ENCODE measurements at places on chromosomes 16 and 17. TPM values are rescaled to one million over a fixed set of nuclear protein-coding genes. Genes with fewer than 3 reads are reported as not detected.

DNA sequence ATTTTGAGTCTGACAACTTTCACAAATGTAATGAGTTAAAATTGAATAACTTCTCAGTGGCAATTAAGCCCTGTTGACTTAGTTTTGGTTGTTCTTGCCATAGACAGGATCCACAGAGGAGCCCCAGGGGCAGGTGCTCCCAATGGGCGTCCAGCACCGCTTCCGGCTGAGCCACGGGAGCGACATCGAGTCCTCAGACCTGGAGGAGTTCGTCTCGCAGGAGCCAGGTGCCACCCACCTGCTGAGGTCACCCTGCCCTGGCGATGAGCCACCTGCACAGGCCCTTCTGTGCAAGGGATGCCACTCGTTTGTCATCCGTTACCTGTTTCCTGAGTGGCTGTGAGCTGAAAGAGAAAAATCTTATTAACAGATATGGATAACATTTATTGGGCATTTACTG lies 10.7 kb downstream of the CCDC40 start:
- DNase-seq = no peak

The ZNF747 gene
- 13.3 TPM for total RNA-seq

The CYB5D1 gene
- 7.8 TPM for total RNA-seq

The HNF1B gene
- not detected for total RNA-seq

DNA sequence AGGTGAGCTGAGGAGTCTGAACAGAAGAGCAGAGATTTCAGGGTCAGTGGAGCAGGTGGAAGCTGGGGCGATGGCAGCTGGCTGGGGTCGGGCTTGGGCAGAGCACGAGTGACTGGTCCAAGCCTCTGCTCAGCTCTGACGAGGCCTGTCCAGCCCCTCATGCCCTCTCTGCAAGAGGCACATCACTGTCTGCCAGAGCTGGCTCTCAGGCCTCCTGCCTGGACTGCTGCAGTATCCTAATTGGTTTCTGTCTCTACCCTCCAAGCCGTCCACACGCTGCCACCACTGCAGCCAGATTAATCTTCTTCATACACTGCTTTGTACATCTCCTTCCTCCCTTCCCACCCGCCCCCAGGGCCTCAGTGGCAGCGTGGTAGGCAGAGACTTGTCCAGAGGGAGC lies 25.4 kb downstream of the CACNA1G start:
- DNase-seq = no peak

- no peak for DNase-seq
These were observed 41.7 kb downstream of the RMI2 start for GRCh38 chr16:11386791-11387546.

- no peak for DNase-seq
These were observed 71.2 kb upstream of the GRIN2A start for GRCh38 chr16:10253409-10253808.

GRCh38 chr16:10741844-10742243 lies 1.8 kb upstream of the NUBP1 start:
- no peak for DNase-seq

DNA sequence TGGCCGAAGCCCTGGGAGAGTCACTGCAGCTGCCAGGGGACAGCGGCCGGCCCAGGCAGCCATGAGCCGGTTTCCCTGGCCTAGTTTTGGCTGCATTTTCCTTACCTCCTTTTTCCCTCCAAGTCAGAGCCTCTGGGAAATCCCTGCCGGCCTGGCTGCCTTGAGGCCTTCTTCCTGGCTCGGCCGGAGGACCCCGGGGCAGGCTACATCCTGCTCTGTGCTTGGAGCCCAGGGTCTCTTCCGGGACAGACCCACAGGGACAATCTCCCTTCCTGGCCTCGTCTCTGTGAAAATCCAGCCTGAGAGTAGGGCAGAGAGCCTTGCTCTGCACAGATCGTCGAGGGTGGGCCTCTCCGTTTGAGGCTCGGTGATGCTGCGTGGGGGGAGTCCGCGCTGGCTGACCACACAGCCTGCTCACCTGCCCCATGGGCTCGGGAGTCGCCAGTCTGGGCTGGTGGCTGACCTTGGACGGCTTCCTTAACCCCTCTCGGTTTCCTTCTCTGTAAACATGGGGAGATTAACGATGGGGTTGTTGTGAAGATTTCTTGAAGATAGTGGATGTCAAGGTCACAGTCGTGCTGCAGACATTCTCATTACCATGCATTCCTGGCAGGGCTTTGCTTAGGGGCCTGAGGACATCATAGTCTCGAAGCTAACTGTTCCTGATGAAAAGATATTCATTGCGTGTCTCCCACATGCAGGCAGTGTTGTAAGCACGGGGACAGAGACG lies 34.8 kb upstream of the CIBAR2 start:
- DNase-seq = no peak

The CRHR1 gene
- not detected for total RNA-seq

- no peak for DNase-seq
These were observed 41.9 kb upstream of the SDK2 start for GRCh38 chr17:73686126-73686525.

GRCh38 chr17:43412166-43412565 lies 13.4 kb downstream of the ARL4D start:
- DNase-seq = no peak

GRCh38 chr16:57284209-57284951 lies at the start of gene PLLP:
PLLP (minus strand) TSS chr16:57284672; CDS start chr16:57284540, 132 bp downstream.
- no peak for DNase-seq

- DNase-seq = no peak
These were observed 970 bp downstream of the EPN2 start for GRCh38 chr17:19238167-19238505.

DNA sequence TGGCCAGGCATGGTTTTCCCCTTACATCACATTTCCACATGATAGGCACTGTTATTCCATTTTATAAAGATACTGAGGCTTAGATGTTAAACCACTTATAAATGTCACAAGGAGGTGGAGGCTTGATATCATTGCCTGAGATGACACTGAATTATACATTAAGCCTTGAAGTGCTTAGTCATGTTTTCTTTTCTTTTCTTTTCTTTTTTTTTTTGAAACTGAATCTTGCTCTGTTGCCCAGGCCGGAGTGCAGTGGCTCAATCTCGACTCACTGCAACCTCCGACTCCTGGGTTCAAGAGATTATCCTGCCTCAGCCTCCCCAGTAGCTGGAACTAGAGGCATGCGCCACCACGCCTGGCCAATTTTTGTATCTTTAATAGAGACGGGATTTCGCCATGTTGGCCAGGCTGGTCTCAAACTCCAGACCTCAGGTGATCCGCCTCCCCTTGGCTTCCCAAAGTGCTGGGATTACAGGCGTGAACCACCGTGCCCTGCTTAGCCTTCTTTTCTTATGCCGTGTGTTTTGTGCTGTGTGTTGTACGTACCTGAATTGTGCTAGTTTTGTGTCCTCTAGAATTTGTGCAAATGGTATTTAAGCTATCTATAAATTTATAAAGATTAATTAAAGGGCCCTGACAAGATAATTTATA lies 1.2 kb downstream of the DNAJA3 start:
- DNase-seq = no peak

- no peak for DNase-seq
These were observed 1.2 kb upstream of the ZKSCAN2 start for GRCh38 chr16:25258861-25259179.

DNA sequence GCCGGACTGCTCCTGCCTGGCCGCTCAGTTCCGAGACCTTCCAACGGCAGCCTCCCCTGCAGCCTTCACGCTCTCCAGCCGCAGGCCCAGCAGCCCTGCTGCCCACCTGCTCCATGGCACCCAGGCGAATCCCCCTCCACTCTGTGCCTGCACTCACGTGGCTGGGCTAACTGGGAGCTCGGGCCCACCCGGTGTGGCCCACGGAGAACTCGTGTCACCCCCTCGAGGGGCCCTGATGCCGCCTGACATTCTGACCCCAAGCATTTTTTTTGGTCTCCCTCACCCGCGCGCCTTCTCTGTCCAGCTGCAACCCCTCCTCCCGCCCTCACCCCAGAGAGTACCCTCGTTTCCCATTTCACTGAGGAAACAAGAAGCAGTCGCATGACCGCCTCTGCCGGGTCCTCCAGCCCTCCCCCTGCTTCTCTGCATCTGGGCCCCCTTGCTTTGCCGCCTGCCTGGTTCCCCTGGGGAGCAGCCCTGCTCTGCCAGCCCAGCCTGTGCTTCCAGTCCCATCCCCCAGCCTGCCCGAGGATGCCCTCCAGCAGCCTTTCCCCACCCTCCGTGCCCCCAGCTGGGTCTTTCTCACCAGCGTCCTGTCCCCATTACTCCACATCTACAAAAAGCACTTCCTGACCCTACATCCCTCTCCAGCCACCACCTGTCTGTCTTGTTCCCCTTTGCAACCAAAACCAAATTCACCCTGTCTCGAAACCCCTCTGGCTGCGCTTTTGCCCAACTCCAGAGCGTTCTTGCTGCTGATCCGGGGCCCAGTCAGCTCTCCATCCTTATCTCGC lies 146.4 kb upstream of the CHMP6 start:
- no peak for DNase-seq

DNA sequence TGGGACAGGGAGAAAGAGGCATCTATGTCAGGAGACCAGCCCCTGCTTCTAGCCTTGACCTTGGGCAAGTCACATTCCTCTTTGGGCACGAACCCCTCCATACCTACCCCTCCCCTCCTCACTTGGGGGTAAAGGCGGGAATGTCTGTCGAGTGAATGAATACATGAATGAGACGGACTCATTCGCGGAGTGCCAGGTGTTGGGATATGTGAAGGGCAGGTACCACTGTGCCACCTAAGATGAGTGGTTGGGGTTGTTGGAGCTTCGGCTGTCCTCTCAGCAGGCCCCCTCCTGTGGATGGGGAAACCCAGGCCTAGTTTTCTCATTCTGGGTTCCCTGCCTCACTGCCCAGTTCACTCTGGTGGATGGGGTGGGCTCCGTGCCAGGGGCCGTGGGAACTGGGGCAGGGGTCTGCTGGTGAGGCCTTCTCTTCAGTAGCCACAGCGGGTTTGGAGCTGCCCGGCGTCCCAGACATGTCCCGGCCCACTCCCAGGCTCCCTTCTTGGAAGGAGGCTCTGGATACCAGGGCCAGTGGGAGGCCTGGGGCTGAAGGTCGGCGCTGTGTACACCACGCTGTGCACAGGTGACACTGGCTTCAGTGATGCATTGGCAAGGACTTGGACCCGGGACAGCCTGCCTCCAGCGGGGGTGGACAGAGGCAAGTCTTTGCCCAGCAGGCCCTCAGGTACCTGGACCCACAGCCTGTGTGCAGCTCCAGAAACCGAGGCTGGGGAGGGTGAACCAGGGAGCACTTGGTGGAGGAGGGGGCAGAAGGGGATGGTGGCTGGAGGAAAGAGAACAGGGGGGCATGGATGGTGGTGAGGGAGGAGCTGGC lies 5.6 kb downstream of the GLIS2 start:
- no peak for DNase-seq

The FOXF1 gene
- total RNA-seq = not detected

- no peak for DNase-seq
These were observed 407.1 kb downstream of the WWOX start for GRCh38 chr16:78506367-78507193.

DNA sequence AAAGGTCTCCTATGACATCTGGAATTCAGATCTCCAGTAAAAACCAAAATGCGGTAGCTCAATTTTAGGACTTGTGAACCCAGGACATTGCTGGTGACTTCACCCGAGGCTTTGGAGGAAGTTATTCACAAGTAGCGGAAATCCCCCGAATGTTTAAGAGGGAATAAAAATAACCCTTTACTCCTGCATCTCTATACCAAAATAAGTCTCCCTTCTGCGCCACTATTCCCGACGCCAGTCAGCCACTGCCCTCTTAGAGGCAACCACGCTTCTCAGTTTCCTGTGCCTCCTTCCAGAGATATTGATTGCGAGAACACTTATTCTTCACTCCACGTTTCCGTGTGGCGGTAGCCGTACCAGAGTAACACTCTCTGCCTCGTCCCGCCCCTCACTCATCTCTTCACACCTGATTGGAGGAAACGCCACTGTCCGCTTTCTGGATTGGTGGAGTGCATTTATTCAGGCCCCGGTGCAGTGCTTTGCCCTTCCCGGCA lies 27.4 kb downstream of the EMP2 start:
- no peak for DNase-seq

GRCh38 chr17:8101721-8102120 lies 14.2 kb upstream of the ALOX12B start:
- no peak for DNase-seq

DNA sequence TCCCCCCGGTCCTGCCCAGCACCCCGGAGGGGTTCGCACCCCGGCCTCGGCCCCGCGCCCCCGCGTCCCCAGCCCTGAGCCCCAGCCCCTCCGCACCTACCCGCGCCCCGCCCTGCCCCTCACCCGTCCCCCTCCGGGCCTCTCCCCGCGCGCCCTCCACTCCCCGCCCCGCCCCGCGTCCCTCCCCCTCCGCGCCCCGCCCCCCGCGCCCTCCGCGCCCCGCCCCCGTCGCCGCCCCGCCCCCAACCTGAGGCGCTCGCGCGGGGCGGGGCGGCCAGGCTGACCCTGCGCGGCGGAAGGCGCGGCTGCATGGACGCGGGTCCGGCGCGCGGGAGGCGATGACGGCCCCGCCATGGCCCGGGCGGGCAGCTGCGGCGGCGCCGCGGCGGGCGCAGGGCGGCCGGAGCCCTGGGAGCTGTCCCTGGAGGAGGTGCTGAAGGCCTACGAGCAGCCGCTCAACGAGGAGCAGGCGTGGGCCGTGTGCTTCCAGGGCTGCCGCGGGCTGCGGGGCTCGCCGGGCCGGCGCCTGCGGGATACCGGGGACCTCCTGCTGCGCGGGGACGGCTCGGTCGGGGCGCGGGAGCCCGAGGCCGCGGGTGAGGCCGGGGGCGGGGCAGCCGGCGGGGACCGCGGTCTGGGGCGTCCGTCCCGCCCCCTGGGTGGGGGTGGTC lies at the start of gene SPIRE2:
Gene SPIRE2 (plus strand): TSS at position 277 of the 671 bp plus-strand sequence. CDS start 76 bp downstream, at position 353.
- peak; percentile 63 for DNase-seq

The PRRT2 gene
- 1.1 TPM for total RNA-seq

The CENPV gene
- 9.5 TPM for total RNA-seq

DNA sequence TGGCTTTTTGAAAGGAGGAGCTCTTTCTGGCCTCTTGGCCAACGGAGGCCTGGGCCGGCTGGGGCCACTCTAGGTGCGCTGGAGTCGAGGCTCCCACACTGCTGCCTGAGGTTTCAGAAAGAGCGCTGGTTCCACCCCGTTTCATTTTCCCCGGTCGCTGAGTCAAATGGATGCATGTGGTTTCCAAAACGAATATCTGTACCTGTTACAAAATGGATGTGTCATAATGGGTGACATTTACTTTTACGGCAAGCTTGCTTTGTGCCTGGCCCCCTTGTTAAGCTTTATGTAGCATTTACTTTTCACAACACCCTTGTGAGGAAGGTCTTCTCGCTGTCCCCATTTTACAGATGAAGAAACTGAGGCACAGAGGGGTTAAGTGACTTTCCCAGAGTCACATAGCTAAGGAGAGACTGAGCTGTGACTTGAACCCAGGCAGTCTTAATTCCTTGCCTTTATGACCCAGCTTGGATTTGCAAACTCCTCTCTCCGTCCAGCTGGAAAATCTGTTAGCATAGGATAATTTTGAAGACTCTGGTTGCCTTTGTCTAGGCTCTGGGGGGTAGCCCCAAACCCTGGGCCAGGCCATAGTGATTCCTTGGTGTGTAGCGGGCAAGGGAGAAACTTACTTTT lies 10.6 kb downstream of the KSR1 start:
- no peak for DNase-seq

DNA sequence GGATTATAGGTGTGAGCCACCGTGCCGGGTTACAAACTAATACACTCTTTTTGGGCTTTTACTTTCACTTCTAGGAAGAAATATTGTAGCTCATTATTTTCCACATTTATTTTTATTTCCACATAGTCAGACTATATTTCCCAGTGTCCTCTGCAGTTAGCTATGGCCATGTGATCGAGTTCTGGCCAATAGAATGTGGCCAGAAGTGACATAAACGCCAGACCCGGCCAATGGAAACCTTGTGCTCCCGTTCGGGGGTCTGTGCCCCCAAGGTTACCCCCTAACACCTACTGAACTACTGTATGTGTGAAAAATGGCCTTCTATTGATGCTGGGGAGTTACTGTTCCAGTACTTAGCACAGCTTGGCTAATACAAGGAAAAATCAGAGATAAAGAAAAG lies 13.2 kb upstream of the RPTOR start:
- no peak for DNase-seq
